Fibroblast of lung (primary cell): ENCODE measurements at places on chromosomes 3 and 15. TPM values are rescaled to one million over a fixed set of nuclear protein-coding genes. Genes with fewer than 3 reads are reported as not detected.

The GPR62 gene
- under 0.01 TPM in 2 replicates for total RNA-seq

The TICRR gene
- total RNA-seq = 0.26 and 1.2 TPM in 2 replicates

The NR2E3 gene
- 0.77 and 1.3 TPM in 2 replicates for total RNA-seq

The MESP1 gene
- 0.26 and 1.3 TPM in 2 replicates for total RNA-seq

The PTH1R gene
- 3.3 and 4.3 TPM in 2 replicates for total RNA-seq

The TMC3 gene
- not detected in 2 replicates for total RNA-seq

The NR1I2 gene
- under 0.01 TPM in 1 of 2 replicates, not detected in the other for total RNA-seq

The ELL3 gene
- 6.7 and 10.1 TPM in 2 replicates for total RNA-seq

The CPLX3 gene
- not detected in 2 replicates for total RNA-seq

The ROBO2 gene
- 1.5 and 1.8 TPM in 2 replicates for total RNA-seq

The GOLGA8S gene
- total RNA-seq = under 0.01 TPM in 1 of 2 replicates, not detected in the other

The HIGD2B gene
- 0.26 TPM in 1 of 2 replicates, not detected in the other for total RNA-seq

The OR5K2 gene
- total RNA-seq = not detected in 2 replicates

The CCR9 gene
- not detected in 2 replicates for total RNA-seq

The HGD gene
- total RNA-seq = under 0.01 TPM in 1 of 2 replicates, not detected in the other

The CLEC3B gene
- 20.0 and 56.3 TPM in 2 replicates for total RNA-seq

The CCK gene
- total RNA-seq = 0.33 and 1.0 TPM in 2 replicates

The IL5RA gene
- total RNA-seq = not detected in 2 replicates

The CLDN16 gene
- total RNA-seq = under 0.01 and 0.33 TPM in 2 replicates
